Tibial nerve (tissue), 4 donors: ENCODE measurements at places on chromosomes 13 and 19. TPM values are rescaled to one million over a fixed set of nuclear protein-coding genes. Genes with fewer than 3 reads are reported as not detected.

GRCh38 chr13:99208845-99209527, 8.3 kb downstream of the UBAC2 start:
- no peak for DNase-seq

GRCh38 chr13:113112893-113113845, 7.6 kb downstream of the F7 start:
- no peak for DNase-seq

GRCh38 chr19:632579-633067, 714 bp downstream of the POLRMT start:
- no peak for DNase-seq

DNA sequence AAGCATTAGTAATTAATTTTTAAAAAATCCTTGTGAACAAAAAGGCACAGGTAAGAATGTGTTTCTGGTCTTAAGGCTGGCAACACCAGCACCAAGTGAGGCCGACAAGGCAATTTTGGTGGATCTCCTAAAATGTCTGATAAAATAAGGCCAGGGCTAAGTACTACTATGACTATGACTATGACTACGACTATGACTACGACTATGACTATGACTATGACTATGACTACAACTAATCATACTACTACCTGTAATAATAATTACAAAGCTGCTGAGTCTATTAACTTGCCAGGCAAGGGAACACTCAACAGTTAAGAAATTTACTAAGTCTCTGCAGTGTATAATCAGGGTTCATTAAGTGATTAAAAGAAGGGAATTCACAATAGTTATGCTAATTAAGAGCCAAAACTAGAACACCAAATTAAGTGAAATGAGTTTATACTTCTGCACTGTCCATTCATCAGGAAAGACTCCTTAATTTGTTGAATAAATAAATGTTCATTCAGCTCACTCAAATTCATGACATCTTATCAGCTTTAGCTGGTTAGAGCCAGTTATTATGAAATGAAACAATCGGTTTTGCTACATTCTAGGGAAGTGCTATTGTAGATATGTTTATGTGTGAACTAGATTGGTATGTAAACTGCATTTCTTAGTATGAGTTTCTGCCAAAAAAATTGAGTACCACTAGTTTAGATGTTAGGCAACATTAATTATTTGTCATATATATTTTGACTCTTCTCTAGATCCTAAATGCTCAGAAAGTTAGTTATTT, 1626.2 kb upstream of the PCDH20 start:
- no peak for DNase-seq

GRCh38 chr19:28322945-28323344, 890.0 kb downstream of the UQCRFS1 start:
- no peak for DNase-seq

DNA sequence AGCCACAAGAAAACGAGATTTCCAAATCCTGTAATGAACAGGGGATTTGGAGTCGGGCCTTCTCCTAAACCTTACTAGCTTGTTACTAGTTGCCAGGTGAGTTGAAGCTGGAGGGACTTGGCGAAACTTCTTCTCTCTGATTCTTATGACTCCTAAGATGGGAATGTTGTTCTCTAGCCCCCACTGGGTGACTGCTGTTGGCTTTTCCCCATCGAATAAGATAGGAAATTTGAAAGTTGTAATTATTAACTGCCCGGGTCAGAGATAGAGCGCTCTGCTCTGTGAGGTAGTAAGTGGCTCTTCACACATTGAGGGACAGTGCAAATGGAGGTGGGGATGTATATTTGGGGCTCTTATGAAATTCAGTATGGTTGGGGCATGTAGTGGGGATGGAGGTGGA, 111.2 kb upstream of the MBNL2 start:
- no peak for DNase-seq

DNA sequence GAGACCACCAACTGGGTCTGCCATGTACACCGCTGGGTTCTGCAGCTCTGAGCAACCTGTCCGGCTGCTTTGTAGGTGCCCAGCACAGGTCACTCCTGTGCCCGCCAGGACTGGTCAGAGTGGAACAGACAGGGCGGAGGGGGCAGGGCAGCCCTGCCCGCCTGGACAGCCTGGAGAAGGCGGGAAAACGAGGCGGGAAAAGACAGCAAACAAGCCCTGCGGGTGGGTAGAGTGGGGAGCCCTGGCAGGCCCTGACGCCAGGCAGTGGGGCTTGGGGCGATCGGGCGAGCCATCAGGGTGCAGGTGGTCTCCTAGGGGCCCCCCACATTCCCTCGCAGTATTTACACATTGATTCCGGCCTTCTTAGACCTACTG, 533 bp upstream of the UHRF1 start:
- DNase-seq, result no peak

DNA sequence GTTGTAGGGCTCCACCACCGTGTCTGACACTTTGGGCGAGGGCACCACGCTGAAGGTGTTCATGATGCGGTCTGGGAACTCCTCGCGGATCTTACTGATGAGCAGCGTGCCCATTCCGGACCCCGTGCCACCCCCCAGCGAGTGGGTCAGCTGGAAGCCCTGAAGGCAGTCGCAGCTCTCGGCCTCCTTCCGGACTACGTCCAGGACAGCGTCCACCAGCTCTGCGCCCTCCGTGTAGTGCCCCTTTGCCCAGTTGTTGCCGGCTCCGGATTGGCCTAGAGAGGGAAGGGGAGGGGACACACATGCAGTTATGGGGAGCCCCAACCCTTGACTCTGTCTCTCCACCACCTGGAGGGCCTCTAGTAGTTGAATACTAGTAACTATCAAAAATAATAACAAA, 6.2 kb downstream of the TUBB4A start:
- no peak for DNase-seq

GRCh38 chr13:64758521-64759244, 2471.5 kb downstream of the PCDH9 start:
- no peak for DNase-seq

DNA sequence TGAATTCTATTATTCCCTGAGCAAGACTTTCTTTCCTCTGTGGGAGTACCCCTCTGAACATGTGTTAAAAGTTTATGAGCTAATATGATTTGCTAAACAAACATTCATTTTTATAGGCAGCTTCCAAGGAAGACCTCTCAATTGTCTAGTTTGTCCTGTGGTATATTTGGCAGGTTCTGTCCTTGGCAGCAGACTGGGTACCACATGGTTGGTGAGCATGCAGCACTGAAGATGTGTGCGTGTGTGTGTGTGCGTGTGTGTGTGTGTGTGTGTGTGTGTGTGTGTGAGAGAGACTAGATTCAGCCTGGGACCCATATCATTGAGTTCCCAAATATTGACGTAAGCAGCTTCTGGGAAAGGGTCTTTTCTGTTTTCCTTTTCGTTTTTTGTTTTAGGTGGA, 24.0 kb downstream of the FGF9 start:
- DNase-seq, result no peak

DNA sequence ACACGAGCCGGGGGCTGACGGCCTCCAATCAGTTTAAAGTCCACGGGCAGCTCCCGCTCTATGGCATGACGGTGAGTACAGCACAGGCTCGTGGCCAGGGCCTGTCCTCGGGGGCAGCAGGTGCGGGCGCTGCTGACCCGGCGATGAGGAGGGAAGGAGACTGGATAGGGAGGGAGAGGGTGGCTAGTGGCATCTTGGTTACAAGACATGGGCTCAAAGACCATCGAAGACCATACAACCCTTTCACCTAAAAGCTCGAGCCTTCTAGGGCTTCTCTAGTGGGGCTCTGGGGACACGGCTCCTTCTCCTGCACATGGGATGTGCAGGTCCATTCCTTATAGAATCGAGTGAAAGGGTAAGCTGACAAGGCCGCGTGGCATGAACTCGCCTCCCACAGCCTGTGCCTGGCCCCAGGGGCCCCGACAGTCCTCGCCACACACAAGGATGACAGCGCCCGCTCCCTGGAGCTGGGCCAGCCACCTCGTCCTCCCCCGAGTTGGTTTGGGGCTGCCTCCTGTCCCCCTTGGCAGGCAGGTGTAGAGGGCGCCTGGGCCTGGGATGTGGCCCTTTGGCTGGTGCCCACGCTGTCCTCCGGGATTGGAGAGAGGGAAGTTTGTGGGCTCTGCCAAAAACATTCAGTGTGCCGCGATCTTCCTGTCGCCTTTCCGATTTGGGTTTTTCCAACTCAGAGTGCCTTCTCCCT, 137.6 kb downstream of the STK24 start:
- DNase-seq, result no peak

- no peak for DNase-seq
Observed at GRCh38 chr19:30682146-30682998, 310.2 kb downstream of the ZNF536 start.

GRCh38 chr19:56639217-56639616, 3.7 kb upstream of the SMIM17 start:
- no peak for DNase-seq

DNA sequence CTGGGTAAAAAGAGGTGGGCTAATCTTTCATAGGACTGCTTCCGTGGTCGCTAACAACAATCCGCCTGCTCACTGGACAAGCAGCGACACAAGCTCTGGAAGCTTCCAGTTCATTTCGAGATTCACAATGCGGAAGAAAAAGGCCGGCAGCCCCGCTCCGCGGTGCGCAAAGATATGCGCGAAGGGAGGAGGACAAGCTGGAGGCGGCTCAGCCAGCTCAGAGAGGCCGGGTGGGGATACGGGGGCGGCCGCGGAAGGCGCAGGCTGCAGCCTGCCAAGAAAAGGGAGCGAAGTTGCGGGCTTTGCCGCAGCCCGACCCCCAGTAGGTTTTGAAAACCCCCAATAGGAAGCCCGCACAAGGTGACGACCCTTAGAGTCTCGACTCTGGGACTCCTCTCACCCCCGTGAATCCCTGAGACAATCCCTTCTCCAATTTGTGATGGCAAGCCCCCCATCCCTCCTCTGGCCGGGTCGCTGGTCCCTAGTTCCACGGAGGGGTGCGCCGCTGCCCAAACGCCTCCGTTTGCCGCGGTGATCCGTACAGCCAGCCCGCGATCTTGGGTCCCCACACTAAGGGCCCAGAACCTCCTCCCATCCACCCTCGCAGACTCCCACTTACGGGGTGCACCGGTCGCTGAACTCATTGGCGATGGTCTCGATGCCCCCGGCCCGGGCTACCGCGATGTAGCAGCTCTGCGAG, 697 bp downstream of the HSPH1 start:
- peak; percentile 61 for DNase-seq

GRCh38 chr19:28492621-28493020, 720.3 kb downstream of the UQCRFS1 start:
- no peak for DNase-seq

GRCh38 chr13:20118268-20119140, 42.3 kb downstream of the GJA3 start:
- no peak for DNase-seq

GRCh38 chr13:36436811-36437210, 4.5 kb downstream of the CCNA1 start:
- DNase-seq, result no peak

DNA sequence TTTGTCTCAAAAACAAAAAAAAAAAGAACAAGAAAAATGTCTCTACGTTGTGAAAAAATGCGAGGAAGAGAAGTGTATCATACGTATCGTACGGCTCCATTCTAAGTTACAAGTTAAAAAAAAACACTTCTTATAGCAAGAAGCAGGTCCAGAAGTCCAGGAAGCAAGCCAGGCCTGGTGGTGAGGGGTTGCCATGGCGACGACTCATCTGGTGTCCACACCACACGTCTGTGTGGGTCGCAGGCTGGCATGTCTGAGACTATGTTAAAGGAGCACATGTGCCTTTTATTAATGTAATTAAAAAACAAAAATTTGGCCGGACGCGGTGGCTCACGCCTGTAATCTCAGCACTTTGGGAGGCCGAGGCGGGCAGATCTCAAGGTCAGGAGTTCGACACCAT, 5.9 kb downstream of the MED16 start:
- DNase-seq, result no peak

DNA sequence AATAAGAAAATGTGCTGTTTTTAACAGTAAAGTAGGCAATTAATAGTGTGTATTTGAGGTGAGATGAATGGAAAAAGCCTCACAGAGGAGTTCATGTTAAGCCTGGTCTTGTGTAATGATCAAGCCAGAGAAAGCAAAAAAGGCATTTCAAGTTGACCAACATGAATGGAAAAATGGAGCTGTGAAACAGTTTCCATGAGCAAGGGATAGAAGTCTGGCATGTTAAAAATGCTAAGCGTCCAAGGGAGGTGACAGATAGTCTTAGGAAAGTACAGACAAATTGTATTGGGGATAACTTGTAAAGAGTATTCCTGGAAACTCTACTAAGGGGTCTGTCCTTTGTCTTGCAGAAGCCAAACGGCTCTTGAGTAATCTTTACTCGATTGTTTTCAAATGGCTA, 506.8 kb upstream of the ATXN8OS start:
- DNase-seq, result no peak

DNA sequence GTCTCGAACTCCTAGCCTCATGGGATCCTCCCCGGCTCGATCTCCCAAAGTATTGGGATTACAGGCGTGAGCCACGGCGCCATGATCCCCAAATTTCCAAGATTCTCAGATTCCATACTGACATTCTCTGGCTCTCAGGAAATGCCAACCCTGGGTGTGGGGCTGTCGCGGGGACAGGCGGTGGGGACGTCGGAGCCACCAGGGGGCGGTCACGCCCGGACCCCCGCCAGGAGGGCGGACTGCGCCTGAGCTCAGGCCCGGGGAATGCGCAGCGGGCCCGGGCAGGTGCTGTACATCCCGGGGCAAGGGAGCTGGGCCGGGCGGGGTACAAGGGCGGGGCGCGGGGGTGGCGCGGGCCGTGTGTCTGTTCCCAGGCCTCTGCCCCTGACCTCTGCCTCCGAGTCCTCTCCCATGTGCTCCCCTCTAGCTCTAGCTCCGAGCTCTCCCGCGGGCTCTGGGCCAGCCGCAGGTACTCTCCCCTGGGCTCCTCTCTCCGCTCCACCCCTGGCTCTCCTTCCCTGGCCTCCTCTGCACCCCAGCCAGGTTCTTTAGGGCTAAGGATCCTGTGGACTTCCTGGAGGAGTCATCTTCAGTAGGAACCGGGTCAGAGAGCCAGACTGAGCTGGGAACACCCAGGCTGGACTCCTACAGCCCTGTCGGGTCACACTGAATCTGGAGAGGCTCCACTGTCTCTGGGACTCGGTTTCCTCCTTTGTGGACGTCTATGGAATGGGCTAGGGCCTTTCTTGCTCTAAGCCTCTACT, 2.4 kb downstream of the PPP1R13L start:
- no peak for DNase-seq

GRCh38 chr19:32971012-32971595, 654 bp downstream of the CEP89 start:
- no peak for DNase-seq

DNA sequence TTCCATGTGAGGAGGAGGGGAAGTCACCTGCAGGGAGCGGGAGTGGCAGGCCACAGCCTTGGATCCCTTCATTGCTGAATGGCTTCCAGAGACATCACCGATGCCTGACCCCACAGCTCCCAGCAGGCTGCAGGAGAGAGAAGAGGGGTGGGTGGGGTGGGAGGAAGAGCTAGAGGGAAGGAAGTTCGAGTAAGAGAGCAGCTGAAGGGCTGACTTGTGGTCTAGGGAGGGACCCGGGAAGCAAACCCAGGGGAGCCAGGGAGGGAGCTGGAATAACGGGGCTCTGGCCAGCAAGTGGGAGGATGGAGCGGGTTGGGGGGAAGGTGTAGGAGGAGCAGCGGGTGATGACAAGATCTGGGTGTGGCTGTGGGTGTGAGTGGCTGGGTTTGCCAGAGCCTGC, 229.8 kb upstream of the MAB21L1 start:
- no peak for DNase-seq

- no peak for DNase-seq
Observed at GRCh38 chr19:16946951-16947940, 58.4 kb downstream of the F2RL3 start.

The ACP5 gene
- total RNA-seq, result 12.6 TPM

The CEACAM8 gene
- total RNA-seq, result not detected

The ZNF180 gene
- 12.9 TPM for total RNA-seq

The PTH2 gene
- not detected for total RNA-seq

The NPAS1 gene
- not detected for total RNA-seq

The LGALS14 gene
- not detected for total RNA-seq

The TMEM38A gene
- total RNA-seq, result 3.8 TPM

The OR7A5 gene
- 0.42 TPM for total RNA-seq

The TNNT1 gene
- total RNA-seq, result not detected
